Renal cortical epithelial cell (primary cell): ENCODE measurements at places on chromosomes 1 and 21. TPM values are rescaled to one million over a fixed set of nuclear protein-coding genes. Genes with fewer than 3 reads are reported as not detected.

Gene HES3
- total RNA-seq, result not detected in 2 replicates

Gene PIK3R3
- 9.0 and 33.7 TPM in 2 replicates for total RNA-seq

Gene SOD1
- 332 and 379 TPM in 2 replicates for total RNA-seq

Gene UBE2G2
- total RNA-seq, result 45.3 and 87.8 TPM in 2 replicates

Gene SFN
- 21.6 and 97.9 TPM in 2 replicates for total RNA-seq

Gene FNDC5
- total RNA-seq, result 0.70 TPM in 1 of 2 replicates, not detected in the other

Gene KIAA0040
- 6.1 and 8.7 TPM in 2 replicates for total RNA-seq

Gene TXNIP
- total RNA-seq, result 294 and 1,145 TPM in 2 replicates

Gene OR2G3
- total RNA-seq, result not detected in 2 replicates

Gene TMEM52
- total RNA-seq, result 0.35 TPM in 1 of 2 replicates, not detected in the other

Gene PTGER3
- total RNA-seq, result 0.20 and 0.52 TPM in 2 replicates

DNA sequence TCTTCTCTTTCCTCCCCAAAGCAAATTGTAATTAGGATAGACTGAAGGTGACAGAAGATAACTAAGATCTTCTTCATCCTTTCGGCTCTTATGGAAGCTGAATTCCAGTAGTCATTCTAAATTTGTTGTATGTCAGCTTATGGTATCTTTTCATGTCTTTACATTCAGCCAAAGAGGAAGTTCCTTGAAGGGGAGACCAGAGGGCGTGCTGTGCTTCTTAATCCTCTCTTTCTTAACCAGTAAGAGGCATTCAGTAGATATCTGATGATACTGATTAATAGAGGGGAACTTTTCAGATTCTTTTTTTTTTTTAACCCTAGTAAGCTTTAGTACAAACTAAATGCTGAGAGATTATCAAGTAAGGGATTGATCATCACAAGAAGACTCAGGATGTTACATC, 102.3 kb downstream of the OSBPL9 start:
- no peak for DNase-seq

GRCh38 chr1:96771847-96772246, 50.3 kb downstream of the PTBP2 start:
- no peak for DNase-seq

- no peak for DNase-seq
Observed at GRCh38 chr21:44533891-44534627, 5.9 kb downstream of the KRTAP10-1 start.

DNA sequence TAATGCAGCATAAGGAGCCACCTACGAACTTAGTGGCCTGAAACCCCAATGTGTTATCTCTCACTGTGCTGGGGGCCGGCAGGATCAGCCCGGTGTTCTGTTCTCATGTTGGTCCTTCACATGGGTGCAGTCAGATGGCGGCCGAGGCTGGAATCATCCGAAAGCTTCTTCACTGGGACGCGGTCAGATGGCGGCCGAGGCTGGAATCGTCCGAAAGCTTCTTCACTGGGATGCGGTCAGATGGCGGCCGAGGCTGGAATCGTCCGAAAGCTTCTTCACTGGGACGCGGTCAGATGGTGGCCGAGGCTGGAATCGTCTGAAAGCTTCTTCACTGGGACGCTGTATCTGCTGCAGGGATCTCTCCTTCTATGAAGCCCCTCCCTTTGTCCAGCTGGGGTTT, 12.6 kb upstream of the PCBP3 start:
- no peak for DNase-seq

DNA sequence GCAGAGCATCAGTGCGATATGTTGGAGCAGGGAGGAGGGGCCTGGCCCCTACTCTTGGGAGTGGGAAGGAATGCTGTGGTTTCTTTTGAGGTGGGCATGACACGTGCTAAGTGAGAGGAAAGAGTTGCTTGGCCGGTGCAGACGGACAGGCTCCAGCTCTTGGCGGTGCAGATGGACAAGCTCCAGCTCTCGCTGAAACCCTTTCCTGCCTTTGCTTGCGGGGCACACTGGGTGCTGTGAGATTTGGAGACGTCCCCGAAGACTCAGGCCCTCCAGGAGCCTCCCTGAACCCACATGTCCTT, 15.9 kb downstream of the PDXK start:
- peak; percentile 58 for DNase-seq

DNA sequence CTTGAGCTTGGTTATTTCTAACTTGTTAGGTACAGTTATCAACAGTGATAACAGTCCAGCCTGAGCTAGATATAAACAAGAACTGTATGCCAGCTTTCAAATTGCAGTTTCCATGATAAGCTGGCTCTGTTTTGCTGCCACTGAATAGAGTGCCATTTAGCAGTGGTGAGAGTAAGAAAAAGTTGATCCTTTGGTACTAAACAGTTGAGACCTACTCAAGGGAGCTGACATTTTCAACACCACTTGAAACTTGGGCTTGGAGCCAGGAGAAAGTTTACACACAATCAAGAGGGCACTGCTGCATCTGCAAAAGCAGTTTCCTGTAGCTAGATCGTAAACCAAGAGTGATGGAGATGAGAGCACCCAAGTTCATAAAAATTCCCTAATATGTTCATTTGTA, 131.3 kb downstream of the RGS7 start:
- DNase-seq, result no peak

DNA sequence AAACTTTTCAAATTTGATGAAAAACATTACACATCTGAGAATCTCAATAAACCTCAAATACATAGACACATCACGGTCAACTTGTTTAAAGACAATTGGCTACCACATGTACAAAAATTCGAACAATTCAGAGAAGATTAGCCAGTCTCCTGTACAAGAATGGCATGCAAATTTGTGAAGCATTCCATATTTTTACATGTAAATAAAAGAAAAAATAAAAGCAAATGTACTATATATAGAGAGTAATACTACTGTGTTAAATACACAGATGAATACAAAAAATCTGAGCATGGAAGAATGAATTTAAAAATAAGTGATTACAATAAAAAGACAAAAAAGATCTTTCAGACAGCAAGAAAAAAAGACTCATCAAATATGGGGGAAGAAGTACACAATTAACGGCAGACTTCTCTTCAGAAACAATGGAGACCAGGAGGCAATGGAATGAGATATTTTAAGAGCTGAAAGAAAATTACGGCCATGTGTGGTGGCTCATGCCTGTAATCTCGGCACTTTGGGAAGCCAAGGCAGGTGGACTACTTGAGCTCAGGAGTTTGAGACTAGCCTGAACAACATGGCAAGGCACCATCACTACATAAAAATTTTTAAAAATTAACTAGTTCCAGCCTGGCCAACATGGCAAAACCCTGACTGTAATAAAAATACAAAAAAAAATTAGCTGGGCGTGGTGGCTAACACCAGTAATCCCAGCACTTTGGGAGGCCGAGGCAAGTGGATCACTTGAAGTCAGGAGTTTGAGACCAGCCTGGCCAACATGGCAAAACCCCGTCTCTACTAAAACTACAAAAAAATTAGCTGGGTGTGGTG, 23.2 kb downstream of the HAX1 start:
- no peak for DNase-seq

- no peak for DNase-seq
Observed at GRCh38 chr1:212966616-212967015, 16.3 kb downstream of the VASH2 start.

DNA sequence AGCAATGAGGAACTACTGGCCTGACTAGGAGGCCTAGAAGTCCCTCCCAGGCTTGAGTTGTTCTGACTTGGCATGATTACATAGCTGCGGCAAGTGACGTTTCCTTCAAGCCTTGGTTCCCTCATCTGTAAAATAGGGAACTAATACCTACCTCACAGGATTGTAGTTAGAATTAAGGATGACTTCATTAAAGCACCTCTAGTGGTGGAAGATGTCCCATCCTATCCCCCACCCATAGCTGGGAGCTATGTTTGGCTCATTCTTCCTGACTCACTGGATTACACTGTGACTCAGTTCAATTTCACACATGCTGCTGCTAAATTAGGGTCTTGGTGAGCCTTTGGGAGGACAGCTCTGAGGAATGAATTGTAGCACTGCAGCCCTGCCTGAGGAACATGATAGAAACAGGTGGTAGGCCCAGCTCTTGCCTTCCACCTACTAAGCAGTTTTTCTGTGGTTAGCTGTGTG, 6.0 kb upstream of the SHISA4 start:
- DNase-seq, result peak; percentile 62

DNA sequence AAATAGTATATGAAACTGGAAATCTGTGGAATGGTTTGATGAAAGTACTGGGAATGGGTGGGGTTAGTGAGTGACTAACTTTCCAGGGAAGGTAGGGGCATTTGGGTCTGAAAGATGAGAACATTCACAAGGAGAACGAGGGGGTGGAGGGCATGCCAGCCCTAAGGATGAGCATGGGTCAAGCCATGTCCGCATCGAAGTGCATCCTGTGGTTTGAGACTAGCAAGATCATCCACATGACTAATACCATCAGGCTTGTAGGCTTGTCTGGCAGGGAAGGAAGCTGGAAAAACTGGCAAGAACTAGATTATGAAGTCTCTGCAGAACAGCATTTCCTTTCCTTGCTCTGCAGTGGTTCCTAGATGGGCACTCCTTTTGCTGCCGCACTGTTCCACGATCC, 70.4 kb upstream of the UBE2U start:
- DNase-seq, result peak; percentile 97

GRCh38 chr1:184677344-184677743, 77.3 kb downstream of the EDEM3 start:
- no peak for DNase-seq

GRCh38 chr1:31564606-31564989, 11.7 kb upstream of the TINAGL1 start:
- DNase-seq, result no peak

- peak; percentile 44 for DNase-seq
Observed at GRCh38 chr1:154476791-154477190, 25.2 kb upstream of the TDRD10 start.

GRCh38 chr21:46041183-46041582, 56.7 kb upstream of the COL6A2 start:
- no peak for DNase-seq

GRCh38 chr21:44687671-44688070, 5.7 kb upstream of the KRTAP12-1 start:
- no peak for DNase-seq

DNA sequence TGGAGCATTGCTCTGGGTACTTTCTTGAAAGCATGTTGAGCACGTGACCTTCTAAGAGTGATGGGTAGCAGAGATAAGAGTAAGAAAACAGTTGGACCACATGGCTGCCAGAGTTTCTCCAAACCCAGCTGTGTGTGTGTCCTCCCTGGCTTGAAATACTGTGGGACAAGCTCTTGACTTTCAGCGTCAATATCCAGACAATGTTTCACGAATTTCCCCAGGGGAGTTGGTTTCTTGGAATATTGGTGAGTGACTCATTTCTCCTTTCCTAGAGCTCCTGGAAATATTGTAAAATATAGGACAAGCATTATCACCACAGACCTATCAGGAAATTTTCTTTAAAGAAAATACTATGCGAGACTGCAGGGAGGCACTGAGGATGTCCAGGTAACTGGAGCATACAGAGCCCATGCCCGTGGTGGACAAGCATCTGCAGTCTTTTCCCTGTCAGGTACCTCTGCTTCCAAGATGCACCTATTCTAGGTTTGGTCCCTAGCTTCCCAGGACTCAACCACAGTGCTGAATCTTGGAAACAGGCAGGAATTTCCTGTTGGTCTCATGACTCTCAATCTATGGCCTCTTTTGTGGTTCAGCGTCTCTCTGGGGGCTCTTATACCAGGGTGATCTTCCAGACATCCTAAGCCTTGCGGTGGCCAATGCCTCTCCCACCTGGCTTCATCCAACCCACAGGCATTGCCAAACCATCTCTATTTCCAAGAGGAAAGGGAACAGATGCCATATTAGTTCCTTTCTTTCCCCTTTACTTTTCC, 67.4 kb downstream of the KCNJ6 start:
- no peak for DNase-seq

DNA sequence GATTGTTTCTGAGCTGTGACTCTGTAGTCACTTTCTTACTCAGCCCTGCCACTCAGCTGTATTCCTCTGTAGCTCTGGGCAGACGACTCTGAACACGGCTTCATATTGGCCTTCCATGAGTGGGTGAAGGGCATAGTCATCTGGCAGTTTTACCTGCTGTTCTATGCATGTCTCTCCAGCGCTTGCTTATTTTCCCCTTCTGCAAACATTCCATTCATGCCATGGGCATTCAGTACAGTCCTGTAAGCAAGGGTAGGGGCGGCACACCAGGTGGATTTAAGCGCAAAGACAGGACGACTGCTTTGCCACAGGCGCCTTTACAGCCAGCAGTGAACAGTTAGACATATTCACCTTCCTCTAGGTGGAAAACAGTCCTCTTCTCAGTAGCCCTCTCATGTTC, 4.4 kb upstream of the WDR26 start:
- peak; percentile 81 for DNase-seq

GRCh38 chr1:60960891-60961461, 121.4 kb upstream of the NFIA start:
- DNase-seq, result peak; percentile 29

GRCh38 chr1:213054733-213055591, 3.9 kb downstream of the RPS6KC1 start:
- no peak for DNase-seq

DNA sequence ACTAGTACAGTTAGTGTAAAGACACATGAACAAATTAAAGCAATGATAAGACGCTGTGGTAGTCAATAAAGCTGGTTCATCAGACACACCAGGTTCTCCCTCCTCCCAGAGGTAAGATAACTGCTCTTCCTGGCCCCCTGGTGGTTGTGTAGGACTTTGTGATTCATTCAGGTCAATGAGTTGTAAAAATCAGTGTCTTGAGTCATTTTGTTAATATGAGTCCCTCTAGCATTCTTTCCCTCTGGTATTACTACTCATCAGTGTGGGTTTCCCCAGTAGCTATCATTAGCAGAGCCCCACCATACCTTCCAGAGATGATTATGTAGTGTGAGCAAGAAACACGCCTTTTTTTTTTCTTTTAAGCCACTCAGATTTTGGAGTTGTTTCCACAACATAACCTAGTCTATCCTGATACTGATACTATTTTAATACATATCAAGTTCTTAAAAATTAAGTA, 3.6 kb upstream of the SETDB1 start:
- peak; percentile 92 for DNase-seq
